ENCODE measurements at places on chromosomes 5 and 9. TPM values are rescaled to one million over a fixed set of nuclear protein-coding genes. Genes with fewer than 3 reads are reported as not detected.

The TMEM215 gene
- 3.0 TPM for total RNA-seq

The FREM1 gene
- total RNA-seq = 0.31 TPM

DNA sequence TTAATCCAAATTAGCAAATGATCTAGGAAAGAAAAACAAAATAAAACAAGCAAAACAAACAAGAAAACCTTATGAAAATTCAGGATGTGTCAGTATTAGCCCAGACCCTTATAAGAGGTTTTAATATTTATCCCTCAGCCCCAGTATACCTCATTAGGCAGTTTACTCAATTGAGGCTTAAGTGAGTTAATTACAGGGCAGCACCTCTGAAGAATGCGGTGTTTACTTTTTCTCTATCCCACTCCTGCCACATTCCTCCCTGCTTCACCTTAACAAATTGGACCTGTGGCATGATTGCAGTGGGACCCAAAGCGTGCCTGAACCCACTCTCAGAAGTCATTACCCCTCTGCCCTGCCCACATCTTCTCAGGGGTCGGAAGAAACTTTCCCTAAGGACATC is 67.1 kb downstream of the SIL1 start:
- H3K27ac ChIP-seq = no peak overlapping the region
- H3K4me3 ChIP-seq = no peak overlapping the region
- H3K27me3 ChIP-seq = no peaks in the 10 kb centered on the region
- DNase-seq = no peak
- H3K36me3 ChIP-seq = no peaks in the 10 kb centered on the region
- peaks cover 15% of the 10 kb centered on the region for H3K4me1 ChIP-seq

DNA sequence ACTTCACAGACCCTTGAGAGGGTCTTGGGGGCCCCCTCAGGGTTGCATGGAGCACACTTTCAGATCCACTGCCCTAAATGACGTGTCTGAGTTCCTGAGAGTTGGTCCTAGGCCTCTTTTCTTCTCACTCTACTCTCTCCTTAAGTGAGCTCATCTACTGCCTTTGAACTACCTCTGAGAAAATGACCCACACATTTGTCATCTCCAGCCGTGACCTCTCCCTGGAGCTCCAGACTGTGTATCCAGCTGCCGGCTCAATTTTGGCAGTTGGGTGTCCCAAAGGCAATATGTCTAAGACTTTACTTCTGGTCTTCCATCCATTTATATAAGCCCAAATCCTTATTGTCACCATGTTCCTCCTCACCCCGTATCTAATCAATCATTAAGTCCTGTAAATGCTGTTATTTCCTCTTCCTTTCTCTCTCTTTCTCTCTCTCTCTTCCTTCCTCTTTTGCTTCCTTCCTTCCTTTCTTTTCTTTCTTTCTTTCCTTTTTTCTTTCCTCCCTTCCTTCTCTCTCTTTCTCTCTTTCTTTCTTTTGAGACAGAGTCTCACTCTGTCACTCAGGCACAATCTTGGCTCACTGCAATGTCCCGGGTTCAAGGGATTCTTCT is 51.2 kb upstream of the HSPA9 start:
- no peak for DNase-seq
- H3K27ac ChIP-seq = no peak overlapping the region
- no peaks in the 10 kb centered on the region for H3K36me3 ChIP-seq
- H3K4me1 ChIP-seq = no peaks in the 10 kb centered on the region
- no peak overlapping the region for H3K4me3 ChIP-seq
- H3K27me3 ChIP-seq = no peaks in the 10 kb centered on the region

The SLC4A9 gene
- not detected for total RNA-seq

Data from astrocyte (in vitro differentiated cells and primary cell).